ENCODE measurements at places on chromosomes 12 and 14.

DNA sequence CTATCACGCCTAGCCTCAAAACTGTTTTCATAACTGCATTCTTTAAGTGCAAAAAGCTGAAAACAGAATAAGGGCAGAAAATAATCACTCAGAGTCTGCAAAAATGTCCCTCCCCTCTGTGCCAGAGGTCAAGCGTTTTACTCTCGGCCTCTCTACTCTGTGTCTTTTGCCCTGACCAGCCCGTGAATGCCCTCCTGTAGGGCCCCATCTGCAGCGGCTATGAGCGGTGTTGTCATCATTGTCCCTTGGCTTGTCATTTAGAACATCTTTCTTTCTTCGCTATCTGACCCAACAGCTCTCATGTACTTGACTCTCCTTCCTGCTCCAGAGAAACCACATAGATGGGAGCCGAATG, 21.7 kb downstream of the ELK3 start:
- DNase-seq, result no peak

GRCh38 chr14:91929700-91930099, 17.8 kb downstream of the FBLN5 start:
- DNase-seq, result no peak

GRCh38 chr12:117036547-117036946, 62.7 kb downstream of the TESC start:
- no peak for DNase-seq

DNA sequence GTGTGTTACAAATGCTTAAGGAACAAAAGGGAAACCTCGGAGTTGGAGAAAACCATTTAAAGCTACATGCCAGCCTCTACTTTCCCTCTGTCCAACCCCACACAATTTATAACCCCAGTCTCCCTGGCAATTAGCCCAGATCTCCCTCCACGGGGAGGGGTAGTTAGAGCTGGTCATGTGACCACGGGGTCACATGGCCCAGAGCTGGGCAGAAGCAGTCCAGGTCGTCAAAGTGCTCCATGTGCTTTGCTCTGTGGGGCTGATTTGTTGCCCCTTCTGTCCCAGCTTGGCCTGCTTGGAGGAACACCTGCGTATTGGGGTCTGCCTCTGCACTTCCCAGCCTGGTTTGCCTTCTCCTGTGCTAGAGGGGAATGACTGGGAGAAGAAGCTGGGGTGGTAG, 219.1 kb downstream of the RBM19 start:
- DNase-seq, result no peak

GRCh38 chr14:88660056-88660455, 97.2 kb downstream of the ZC3H14 start:
- DNase-seq, result no peak

- DNase-seq, result no peak
These were observed 12.6 kb upstream of the PUS1 start for GRCh38 chr12:131916306-131917138.

DNA sequence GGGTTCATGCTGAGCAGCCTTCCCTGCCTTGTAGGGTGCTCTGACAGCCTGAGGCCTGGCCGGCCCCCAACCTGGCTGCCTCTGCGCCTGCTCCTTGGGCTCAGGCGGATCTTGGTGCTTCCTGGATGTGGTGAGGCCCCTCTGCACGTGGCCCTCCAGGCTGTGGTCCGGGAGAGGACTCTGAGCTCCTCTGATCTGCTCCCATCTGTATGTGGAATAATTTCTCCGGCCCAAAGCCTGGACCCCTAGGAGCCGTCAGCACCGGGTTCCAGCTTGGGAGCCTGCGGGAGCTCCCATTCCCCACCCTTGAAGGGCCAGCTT, 21.3 kb upstream of the EIF2B2 start:
- no peak for DNase-seq

GRCh38 chr14:92733007-92733406, 15.4 kb downstream of the LGMN start:
- DNase-seq, result no peak

DNA sequence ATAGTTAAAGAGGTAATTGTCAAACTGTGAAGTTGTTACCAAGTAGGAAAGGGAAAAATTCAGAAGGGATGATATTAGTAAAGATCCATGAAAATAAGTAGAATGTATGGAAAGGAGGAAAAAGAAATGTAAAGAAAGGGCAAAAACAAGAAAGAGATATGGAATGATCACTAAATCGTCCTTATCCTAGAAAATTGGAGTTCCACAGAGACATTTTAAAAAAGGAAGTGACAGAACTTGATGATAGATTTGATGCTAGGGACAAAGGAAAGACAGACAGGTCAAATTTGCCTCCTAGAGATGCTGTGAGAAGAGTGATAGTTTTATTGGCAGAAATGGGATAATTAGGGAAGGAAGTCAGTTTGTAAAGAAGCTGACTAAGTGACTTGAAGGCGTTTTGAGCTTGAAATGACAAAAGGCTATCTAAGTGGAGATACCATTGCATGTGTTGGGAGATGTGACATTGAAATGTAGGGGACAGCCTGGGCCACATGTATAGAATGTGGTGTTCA, 20.6 kb downstream of the TTC8 start:
- DNase-seq, result no peak

GRCh38 chr12:100168562-100168961, 25.9 kb upstream of the BLTP3B start:
- peak; percentile 39 for DNase-seq

- no peak for DNase-seq
These were observed 53.3 kb downstream of the BMAL2 start for GRCh38 chr12:27385766-27386564.

DNA sequence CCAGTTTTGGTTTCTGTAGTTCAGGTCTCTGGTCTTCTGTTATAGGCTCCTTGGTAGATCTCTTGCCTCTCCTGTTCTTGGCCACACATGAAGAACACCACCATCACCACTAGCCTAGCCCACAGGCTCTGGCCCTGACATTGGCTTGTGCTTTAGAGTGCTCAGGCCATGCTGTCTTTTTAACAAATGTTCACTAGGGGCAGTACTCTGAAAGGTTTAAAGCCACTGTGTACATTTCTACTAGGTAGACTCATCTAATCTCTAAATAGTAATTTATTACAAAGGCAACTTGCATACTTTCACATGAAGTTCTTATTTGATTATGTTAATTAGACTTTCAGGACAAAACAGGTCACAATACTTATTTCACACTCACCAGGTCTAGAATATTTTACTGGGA, 38.3 kb downstream of the PDE6H start:
- no peak for DNase-seq

DNA sequence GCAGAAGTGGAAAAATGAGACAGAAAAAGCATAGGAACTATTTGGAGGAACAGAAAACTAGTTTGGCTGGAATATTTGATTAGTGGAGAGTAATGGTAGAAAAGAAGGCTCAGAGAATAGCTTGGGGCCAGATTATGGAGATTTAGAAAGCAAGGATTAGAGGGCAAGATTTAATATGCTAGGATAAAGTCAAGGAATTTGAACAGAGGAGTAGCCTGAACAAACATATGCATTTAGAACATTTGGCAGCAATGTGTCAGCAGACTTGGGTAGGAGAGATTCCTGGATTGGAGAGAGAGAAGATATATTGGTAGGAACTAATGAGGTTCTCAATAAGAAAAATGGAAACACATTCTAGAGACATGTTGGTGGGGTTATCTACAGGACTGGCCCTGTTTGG, 229.2 kb upstream of the PKP2 start:
- no peak for DNase-seq

DNA sequence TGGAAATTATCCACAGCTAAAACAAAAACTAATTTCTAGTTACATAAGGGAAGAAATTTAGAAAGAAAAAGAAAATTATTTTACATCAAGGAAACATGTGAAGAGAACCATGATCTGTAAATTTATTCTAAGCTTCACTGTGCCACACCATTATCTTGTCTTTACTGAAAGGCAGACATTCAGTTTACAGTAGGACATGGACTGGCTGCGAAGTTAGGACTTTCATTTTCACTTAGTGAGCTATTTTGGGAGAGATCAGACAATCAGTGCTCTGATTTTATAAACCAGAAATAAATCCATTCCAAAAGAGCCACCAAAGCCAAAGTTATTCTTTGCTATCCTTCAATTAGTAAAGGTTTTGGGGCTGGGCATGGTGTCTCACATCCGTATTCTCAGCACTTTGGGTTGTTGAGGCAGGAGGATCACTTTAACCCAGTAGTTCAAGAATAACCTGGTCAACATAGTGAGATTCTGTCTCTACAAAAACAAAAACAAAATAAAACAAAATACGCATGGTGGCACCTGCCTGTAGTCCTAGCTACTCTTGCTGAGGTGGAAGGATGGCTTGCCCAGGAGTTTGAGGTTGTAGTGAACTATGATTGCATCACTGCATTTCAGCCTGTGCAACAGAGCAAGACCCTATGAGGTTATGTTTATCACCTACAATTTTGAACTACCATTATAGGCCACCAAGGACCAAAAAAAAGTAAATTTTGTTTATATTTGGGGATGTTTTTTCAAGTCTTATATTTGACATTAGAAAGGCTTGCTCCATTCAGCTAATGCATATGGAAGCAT, 1084.8 kb upstream of the ATXN7L3B start:
- no peak for DNase-seq

GRCh38 chr12:98296462-98297079, 218.8 kb upstream of the TMPO start:
- peak; percentile 57 for DNase-seq

DNA sequence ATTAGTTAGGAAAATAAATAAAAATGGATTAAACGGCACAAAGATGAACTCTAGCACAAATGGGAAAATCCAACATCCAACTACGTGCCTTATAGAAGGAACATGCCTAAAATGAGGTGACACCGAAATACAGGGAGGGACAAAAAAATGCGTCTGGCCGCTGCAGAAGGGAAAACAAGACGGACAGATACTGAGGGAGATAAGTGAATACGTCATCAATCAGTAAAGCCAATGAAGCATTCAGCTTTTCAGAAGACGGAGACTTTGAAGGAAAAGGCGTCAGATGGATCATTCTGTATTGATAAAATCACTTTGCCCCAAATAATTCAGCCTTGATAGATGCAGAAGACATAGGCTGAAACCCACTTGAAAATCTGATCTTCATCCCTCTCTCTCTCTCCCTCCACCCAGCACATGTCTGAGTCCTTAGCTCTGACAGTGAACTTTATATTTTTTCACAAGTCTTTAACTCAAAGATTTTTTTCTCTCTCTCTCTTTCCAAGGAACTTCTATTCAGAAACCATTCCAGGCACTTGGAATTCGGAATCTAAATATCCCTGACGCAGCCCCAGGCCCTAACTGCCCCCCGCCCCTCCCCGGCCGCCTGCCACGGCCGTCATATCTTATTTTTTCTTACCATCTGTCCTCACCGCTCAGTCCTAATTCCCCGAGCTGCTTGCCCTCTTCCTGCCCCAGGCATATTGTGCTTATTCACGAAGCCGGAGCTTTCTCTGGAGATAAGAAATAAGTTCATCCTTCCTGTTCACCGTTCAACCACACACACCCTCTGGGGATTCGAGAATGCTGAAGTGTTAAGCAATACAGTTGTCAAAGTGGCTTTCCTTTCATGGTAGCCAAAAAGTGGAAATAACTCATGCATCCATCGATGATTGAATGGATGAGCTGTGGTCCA, 35.5 kb upstream of the RFLNA start:
- DNase-seq, result peak; percentile 42

DNA sequence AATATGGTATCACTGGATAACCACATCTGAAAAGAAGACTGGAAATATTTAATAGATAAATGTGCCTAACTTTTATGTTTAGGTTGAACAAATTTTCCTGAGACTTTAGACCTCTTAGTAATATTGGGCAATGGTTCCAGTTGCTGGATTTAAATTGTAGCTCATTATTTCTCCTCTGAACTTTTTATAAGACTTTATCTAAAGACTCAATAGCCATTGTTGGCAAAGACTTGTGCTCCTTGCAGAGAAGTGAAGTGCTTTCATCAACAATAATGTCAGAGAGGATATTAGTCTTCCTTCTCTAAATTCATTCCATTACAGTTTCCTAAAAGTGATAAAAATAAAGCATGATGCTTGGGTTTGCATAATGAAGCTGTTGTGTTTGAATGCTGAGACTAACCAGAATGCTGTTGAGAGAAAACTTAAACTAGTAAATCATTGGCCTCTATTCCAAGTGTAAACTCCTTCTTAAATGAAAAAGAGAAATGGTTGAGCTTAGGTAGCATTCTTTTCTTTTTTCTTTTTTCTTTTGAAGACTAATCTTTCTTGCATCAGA, 200.2 kb downstream of the TMTC3 start:
- DNase-seq, result no peak

DNA sequence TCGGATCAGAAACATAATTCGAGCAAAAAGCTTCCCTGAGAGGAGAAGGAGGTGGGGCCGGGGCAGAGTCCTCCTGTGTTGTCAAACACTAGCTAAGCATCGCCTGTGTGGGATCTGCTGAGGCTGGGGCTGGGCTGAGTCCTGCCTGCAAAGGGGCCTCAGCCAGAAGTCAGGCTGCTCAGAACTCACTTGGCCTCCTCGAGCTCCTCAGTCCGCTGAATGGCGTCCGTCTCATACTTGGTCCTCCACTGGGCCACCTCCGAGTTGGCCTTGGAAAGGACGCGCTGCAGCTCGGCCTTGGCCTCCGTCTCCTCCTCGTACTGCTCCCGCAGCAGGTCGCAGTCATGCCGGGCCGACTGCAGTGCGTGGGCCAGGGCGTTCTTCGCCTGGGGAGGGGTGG, 9.9 kb upstream of the MYH6 start:
- no peak for DNase-seq

DNA sequence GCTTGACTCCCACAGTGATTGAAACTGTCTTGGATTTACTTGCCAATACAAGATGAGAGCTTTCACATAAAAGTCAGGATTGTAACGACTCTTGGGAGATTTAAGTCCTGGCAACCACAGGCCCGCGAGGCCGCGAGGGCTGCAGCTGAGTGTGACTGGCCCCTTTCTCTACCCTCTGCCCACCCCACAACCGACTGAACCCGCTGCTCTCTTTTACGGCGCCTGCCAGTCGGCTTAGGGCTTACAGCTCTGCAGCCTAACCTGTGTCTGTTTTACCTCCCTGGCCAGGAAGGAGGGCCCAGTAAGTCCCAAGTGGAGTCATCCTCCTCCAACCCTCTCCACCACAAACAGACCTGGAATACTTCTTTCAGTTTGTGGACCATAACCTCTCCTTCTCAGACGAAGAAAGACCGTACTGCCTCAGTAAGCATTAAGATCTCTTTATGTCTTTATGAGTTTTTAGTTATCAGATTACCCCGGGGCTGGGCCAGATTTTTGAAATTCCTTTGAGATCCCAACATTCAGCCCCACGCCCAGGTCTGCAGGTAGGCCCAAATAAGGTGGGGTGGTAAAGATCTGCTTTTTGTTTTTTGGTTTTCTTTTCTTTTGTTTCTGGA, 12.6 kb upstream of the TIGAR start:
- DNase-seq, result peak; percentile 83
